ENCODE measurements at places on chromosomes 7 and 10.

- DNase-seq: no peak
Observed at GRCh38 chr7:50273870-50274269, 30.6 kb upstream of the IKZF1 start.

GRCh38 chr7:49125246-49125645 lies 200.9 kb downstream of the CDC14C start:
- DNase-seq: no peak

DNA sequence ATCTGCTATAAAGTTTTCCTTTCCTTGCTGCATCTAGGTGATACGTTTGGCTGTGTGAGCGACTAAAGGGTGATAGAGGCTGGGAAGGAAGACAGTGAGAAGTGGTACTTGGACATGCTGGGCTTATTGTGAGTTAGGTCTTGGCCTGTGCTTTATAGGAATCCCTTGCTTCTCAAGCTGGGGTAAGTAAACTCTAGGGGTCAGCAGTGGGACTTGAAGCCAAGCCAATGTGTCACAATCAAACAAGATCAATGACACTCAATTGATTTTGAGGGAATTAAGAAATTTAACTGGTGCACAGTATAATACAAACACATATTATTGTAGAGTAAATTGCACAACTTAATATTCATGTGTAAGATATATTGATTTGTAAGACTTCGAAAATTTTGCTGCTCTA lies 155.8 kb upstream of the AOAH start:
- no peak for DNase-seq

GRCh38 chr7:91343996-91344629 lies 79.9 kb downstream of the FZD1 start:
- no peak for DNase-seq

DNA sequence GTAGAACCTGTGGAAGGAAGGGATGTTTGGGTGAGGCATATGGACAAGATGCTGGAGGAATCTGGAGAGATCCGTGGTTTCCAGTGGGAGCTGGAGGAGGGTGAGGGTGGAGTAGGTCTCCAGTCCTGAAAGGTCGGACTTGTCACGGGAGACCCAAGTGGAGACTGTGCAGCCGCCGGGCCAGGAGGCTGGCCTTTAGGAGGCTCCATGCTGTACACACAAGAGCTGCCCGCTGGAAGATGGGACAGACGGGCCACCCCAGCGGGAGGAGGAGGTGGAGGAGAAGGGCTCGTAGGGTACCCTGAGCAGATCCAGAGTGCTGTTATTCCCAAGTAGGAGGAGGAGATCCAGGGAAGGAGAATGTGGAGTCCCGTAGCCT lies 106.7 kb downstream of the NKX6-2 start:
- DNase-seq: no peak

- no peak for DNase-seq
Observed at GRCh38 chr7:46932676-46933424, 649.1 kb downstream of the TNS3 start.
